ENCODE measurements at places on chromosomes 6 and 20.

GRCh38 chr20:39893003-39893685, 795.9 kb downstream of the MAFB start:
- DNase-seq = no peak

GRCh38 chr6:7261852-7262461, 51.0 kb downstream of the SSR1 start:
- DNase-seq = no peak

GRCh38 chr6:42674780-42675179, 47.6 kb downstream of the PRPH2 start:
- DNase-seq = no peak

- DNase-seq = no peak
Observed at GRCh38 chr6:132713352-132714134, at the start of gene VNN1. VNN1 (minus strand) TSS chr6:132714055; CDS start chr6:132714035, 20 bp downstream.

GRCh38 chr20:46230801-46231282, 77.5 kb downstream of the CDH22 start:
- DNase-seq = no peak

- no peak for DNase-seq
Observed at GRCh38 chr20:14384416-14385175, 47.2 kb upstream of the FLRT3 start.

DNA sequence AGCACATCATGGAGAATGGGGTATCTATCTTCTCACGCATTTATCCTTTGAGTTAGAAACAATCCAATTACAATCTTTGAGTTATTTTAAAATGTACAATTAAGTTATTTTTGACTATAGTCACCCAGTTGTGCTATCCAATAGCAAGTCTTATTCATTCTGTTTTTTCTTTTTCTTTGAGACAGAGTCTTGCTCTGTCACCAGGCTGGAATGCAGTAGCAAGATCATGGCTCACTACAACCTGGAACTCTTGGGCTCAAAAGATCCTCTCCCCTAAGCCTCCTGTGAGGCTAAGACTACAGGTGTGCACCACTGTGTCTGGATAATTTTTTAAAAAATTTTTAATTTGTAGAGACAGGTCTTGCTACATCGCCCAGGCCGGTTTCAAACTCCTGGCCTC, 201.5 kb upstream of the ZNF217 start:
- no peak for DNase-seq

DNA sequence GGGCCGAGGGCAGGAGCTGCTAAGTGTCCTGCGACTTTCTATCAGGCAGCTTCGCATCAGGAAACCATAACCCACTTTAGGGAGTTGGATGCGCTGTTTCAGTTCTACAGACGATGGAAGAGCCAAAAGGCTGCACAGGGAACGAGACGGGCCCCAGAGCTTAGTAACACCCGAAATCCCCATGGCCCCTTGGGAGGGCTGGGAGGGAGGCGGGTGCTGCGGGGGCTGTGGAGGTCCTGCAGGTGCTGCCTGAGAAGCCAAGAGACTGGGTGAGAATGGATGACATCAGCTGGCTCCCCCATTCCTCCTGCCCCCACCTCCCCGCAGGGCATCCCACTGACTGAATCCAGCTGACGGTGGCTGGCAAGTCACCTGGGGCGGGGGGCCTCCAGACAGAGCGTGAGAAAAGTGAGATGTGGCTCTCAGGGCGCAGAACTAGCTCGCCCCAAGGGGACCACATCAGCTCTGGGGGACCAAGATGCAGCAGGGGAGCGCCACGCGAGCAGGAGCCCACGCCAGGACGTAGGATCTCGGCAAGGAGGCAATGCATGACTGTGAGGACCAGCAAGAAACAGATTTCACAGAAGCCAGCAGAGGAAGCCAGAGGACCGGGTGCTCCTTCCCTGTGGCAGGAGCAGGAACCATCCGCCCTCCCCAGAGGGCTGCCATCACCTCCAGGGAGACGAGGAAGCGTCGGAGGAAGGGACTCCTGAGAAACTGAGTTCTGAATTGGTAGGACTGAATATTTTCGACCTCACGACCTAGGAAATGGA, 36.8 kb downstream of the PNLDC1 start:
- no peak for DNase-seq
